Kidney glomerular epithelial cell (primary cell): ENCODE measurements at places on chromosomes 2 and 18.

DNA sequence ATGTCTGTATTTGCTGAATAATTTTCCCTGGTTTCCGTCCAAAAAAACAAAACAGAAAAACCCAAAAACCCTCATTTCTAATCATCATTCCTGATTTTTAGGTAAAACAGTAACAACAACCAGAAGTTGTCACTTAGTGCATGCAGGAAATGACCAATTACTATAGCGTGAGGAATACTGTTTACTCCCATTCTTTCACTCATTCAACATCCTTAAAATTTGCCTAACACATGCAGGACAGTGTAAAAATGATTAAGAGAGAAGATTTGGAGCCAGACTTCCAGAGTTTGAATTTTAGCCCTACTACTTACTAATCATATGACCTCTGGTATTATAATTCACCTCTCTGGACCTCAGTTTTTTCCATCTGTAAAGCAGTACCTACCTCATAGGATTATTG, 83.1 kb downstream of the FIGN start:
- no peak for DNase-seq

DNA sequence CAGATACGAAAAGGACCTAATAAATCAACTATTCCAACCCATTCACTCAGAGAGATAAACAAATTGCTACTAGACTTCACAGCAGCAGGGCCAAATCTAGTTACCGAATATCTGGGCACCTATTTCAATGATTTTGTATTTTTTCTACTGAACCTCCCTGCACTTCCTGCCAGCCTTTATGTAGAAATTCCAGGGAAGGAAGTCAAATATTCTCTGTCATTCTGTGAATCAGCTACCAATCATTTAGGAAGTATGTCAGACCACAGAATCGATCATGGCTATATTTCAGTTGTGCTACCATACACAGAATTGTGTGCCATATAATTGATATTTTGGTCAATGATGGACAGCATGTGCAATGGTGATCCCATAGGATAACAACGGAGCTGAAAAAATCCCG, 109.6 kb upstream of the SPOPL start:
- peak; percentile 4 for DNase-seq

DNA sequence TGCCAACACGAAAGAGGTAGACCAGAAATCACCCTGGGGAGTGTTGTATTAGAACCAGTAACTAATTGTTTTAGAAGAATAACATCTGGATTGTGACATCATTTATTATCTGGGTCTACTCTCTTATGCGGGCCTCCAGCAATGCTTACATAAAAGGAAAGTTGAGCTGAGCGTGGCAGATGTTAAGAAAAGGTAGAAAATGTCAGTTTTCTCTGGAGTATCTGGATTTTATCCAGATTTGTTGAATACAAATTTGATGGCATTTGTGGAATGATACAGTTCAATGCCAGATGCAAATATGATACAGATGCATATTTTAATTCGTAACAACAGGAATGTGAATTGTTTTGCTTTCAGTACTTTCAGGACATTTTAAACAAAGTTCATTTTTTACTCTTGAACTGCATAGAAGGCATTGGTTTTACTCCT, 90.3 kb downstream of the PRPF40A start:
- DNase-seq, result no peak

- DNase-seq, result no peak
Measured at GRCh38 chr18:10149768-10150556, 236.1 kb downstream of the VAPA start.

DNA sequence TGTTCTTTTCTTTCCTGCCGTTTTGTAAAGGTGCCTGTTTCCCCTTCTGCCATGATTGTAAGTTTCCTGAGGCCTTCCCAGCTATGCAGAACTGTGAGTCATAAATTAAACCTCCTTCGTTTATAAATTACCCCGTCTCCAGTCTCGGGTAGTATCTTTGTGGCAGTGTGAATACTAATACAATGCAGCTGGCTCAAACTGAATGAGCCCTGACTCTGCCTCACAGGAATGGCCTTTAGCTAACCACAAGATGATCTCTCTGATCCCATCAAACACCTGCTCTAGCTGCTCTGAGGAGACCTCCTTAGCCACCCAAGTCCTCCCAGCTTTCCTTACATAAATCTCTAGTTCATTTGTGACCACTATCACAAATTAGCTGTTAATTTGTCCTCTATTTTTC, 41.5 kb upstream of the CAB39 start:
- DNase-seq, result peak; percentile 14

GRCh38 chr18:48687346-48688042, 148.7 kb downstream of the CTIF start:
- no peak for DNase-seq

DNA sequence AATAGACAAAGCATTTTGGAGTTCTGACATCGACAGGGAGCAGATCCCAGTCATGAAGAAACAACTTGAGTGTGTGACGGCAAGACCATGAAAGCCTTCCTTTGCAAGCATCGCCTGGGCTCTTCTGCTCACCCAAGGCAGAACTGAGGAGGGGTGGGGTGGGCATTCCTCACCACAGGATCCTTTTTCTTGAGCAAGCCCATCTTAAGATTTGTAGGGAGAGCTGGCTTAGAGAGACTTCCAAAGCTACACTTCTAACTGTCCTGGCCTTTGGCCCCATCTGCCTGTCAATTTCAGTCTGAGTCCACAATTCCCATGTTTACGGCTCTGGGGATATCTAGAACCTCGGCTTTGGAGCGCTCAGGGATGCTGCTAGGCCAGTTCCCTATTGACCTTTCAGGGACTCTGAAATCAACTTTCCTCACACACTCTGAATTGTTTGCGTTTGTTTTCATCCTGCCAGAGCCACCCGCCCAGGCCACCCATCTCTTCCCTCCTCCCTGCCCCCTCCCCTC, 3.7 kb downstream of the KLHL14 start:
- no peak for DNase-seq

GRCh38 chr18:61616111-61616610, 276.6 kb downstream of the RNF152 start:
- DNase-seq, result no peak

DNA sequence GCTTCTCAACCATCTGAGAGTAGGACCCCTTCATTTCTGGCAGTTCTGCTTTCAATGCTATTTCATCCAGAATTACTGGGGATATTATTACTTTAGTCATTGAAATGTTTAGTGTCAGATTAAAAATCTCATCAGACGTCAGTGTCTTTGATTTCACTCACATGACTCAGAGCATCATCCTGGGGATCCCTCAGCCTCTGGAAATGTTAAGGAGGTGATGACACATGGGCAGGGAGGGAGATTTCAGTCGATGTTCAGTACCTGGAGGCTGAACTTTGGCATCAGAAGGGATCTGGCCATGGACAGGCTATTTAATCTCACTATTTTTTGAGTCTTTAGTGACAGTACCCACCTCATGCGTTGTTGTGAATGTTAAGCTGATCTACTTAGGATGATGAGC, 39.1 kb downstream of the OSBPL6 start:
- no peak for DNase-seq

DNA sequence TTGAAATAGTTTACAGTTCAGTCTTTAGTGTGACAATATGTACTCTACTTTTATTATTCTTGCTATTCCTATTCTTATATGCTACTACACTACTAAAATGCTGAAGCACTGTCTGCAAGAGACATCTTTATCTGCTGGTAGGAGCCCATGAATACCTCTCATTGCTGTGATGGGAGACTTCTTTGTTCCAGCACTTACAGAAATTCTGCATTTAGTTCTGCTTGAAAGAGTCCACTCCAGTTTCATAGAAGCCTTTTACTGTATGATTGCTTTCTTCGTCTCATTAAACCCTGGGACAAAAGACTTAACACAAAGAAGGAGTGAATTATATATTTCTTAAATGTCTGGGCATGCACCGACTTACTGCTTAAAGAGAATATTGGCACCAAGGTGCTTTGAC, 272.7 kb downstream of the CD226 start:
- no peak for DNase-seq

- DNase-seq, result no peak
Measured at GRCh38 chr2:237485844-237486243, 1.2 kb upstream of the MLPH start.

DNA sequence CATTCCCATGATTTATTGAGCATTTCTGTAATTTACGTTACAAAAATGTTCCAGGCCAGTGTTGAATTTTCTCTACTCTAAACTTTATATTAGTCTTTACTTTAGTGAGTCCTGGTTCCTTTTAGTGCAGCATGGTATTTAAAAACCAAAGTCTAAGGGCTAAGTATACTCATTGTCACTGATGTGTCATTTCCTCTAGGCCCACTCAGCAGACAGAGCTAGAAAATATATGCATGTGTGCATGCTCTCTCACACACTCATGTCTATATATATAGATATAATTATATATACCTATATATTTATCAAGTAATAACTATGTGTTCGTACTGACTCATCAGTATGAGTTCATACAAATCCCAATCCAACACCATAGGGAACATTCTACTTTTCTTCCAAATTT, 132.5 kb upstream of the SLC8A1 start:
- no peak for DNase-seq

GRCh38 chr2:19540739-19541525, 182.5 kb upstream of the OSR1 start:
- DNase-seq, result peak; percentile 49
